ENCODE measurements at places on chromosomes 4 and X.

DNA sequence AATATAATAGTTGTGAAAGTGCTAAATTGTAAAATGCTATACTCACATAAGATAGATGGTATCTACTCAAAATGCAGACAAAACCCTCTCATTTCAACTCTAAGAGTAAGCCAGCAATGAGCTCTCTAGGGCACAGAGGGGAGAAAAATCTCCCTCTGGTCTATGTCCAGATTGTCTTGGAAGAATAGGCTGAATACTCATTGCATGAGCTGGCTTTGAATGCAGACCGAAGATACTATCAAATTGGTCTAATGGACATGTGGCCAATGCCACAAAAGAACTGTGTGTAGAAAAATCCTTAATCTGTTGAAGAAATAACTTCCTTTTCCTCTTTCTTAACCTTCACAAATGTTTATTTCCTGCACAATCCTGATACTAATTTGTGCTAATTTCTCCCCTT is 3.5 kb downstream of the ZXDA start:
- no peak for DNase-seq

- DNase-seq, result peak; percentile 81
Observed at GRCh38 chr4:39527296-39528060, at the start of gene UGDH. TSS of gene UGDH (minus strand) at chr4:39527439. CDS start at chr4:39521512, 5,927 bp downstream.

DNA sequence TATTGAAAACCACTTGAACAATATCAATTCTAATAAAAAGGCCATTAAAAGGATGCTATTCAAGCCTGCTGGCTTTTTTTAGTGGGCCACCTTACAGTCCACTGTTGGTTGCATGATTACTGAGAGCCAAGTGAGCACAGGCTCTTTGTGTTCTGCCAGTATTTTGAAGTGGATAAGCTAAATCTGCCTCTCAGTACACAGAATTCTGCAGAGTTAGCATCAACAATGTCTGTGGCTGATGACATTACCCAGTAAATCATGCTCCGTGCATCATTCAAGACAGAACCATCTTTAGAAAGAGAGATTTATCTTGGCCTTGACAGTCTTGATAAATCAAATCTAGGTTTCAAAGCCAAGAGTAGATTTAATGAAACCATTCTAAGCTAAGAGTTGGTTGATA is 119.0 kb upstream of the GNPDA2 start:
- no peak for DNase-seq

DNA sequence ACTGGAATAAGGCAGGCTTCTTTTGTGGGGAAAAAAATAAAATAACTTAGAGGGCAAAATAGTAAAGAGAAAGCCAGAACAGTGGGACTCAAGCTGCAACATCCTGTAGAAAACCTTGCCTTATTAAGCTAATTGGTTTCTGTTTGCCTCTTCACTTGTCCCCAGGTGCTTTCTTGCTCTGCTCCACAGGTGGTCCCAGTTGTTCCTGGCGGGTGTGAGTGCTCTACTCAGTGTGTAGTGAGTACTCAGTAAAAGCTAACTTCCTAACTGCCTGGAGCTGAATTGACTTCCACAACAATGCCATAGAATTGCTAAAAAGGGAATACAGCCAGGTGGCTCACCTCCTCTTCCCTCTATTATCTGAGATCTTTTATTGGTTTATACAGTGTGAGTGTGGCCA is 930.2 kb downstream of the C4orf33 start:
- peak; percentile 99 for DNase-seq

- DNase-seq, result no peak
Observed at GRCh38 chr4:13700021-13700857, 72.7 kb upstream of the BOD1L1 start.

- no peak for DNase-seq
Observed at GRCh38 chr4:137674066-137674465, 141.8 kb upstream of the PCDH18 start.

DNA sequence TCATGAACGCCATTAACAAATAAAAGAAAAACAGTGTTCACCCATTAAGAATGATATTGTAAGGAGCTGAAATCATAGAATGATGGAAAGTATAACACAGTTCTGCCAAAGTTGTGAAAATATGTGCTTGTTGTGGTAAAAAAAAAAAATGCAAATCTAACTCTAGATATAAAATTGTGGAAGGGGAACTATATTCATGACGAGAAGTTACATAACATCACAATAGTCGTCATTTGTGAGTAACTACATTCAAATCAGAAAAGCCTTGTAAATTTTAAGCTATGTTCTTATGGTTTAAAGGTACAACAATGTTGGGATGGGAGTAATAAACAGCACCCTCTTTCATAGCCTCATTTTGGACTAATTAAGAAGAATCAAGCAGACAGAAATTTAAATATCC is 57.6 kb upstream of the PRDM8 start:
- no peak for DNase-seq

GRCh38 chrX:116490104-116490503 is 27.3 kb upstream of the CT83 start:
- DNase-seq, result no peak

DNA sequence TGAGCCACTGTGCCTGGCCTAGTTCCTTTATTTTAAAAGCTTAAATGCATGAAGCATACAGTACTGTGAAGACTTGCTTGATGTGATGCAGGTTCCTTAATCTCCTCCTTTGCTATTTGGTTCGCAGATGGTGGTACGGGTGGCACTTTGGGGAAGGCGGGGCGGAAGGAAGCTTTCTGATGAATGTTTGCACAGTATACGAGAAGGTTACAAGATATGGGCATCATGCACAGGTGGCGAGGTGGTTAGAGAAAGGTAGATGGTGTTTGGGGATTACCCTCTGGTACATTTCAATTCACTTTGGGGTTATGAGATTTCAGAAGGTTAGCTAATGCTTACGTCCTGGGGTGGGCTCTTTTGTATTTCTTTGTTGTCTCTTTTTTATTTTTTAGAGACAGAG is 17.2 kb downstream of the RHOH start:
- DNase-seq, result no peak

- DNase-seq, result no peak
Observed at GRCh38 chrX:121836000-121836399, 788.6 kb downstream of the GLUD2 start.

DNA sequence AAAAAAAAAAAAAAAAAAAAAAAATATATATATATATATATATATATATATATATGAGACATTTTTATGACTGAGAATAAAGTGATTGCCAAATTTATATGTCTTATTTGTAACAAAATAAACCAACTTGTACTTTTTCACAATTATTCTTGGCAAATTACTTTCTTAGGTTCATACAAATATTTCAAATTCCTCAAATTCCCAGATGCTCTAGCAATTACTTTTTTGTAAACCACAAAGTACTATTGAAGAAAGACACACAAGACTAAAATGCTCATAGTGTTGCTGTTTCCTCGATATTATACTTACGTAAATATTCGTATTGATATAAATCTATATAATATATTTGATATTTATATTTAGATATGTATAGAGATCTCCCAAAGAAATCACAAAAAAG is 390.0 kb downstream of the FAT4 start:
- DNase-seq, result no peak

GRCh38 chr4:164997941-164998340 is 20.5 kb upstream of the TRIM61 start:
- no peak for DNase-seq

GRCh38 chr4:186758929-186759682 is 35.5 kb upstream of the FAT1 start:
- no peak for DNase-seq

DNA sequence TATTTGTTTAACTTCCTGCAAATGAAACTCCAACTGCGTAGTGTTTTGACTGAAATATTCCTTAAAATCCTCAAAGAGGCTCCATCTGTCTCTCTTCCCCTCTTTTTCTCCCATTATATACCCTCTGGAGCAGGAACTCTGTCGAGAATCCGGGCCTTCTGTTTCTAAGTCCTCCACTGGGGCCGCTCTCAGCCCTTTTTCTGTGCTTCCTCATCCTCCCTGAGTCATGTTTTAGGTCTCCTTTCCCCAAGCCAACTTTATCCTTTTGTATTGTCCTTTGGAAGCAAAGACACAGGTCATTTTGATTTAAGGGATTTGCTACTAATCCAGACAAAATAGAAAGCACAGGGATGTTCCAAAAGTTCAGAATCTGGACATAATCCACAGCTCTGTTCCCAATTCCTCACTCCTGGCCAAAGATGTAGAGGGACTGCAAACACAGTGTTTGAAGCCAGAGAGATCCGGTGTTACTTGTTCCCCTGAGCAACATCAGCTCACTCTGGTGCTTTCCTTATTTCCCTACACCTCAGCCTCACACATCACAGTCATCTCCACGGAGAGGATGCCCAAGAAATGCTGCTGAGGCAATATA is 131.0 kb upstream of the KLF3 start:
- no peak for DNase-seq

All from iPS DF 19.7 (cell line).